NCI-H1417 (cell line): ENCODE measurements at places on chromosomes 7 and 10.
A peak's percentile ranks its signal among the peaks of the same experiment; 100 is the strongest.

- no peak for DNase-seq
Observed at GRCh38 chr10:28677888-28678686, 766 bp downstream of the BAMBI start.

GRCh38 chr7:1800902-1801301 is 130.8 kb downstream of the ELFN1 start:
- DNase-seq, result no peak

GRCh38 chr10:29540016-29540415 is 94.8 kb downstream of the SVIL start:
- DNase-seq, result no peak

- no peak for DNase-seq
Observed at GRCh38 chr10:122190176-122190943, 80.7 kb upstream of the BTBD16 start.

- no peak for DNase-seq
Observed at GRCh38 chr7:158731761-158732160, 27.2 kb upstream of the NCAPG2 start.

DNA sequence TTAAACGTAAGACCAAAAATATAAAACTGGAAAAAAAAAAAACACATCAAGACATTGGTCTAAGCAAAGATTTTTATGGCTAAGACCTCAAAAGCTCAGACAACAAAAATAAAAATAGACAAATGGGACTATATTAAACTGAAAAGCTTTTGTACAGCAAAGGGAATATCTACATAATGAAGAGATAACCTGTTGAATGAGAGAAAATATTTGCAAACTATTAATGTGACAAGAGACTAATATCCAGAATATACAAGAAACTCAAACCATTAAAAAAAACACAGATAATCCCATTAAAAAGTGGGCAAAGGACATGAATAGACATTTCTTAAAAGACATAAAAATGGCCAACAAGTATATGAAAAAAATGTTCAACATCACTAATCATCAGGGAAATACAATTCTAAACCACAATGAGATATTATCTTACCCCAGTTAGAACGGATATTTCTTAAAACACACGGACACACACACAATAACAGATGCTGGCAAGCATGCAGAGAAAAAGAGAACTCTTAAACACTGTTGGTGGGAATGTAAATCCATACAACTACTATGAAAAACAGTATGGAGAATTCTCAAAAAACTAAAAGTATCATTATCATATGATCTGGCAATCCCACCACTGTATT is 28.8 kb downstream of the CNOT4 start:
- DNase-seq, result no peak

DNA sequence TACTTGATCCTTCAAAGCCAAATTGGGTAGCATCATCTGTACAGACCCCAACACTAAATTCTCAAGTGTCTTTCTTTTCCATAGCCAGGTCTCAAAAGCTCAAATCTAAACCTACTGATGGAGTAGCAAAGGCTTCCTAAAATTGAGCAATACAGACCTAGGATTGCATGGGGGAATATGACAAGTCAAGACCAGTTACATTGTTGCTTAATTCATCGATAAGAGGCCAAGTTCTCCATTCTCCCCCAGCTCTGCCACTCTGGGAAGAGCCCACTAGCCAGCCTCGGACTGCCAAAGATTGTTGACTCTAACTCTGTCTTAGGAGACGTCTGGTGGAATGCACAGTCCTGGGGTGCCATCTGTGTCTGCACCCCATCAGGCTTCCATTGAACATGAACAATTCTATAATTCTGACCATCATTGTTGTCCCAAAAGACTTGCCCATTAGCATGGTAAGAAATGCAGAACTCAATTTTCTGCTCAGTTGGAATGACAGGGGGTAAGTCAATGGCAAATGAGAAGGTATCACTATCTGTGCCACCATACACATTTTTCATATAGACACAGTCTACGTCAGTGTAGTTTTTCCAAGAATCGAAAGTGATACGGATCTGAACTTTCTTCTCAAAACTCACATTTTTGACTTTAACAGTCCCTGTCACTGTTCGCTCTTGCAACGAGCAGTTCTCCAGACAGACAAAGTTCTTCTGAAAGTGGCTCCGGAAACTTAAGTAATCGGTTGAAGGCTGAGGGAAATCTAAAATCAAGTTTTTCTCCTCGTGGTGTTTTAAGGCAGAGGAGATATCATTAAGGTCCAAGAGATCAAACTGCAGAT is 2.9 kb downstream of the PPP1R3C start:
- DNase-seq, result no peak

- DNase-seq, result no peak
Observed at GRCh38 chr7:77222065-77222464, 22.4 kb upstream of the FGL2 start.

GRCh38 chr10:15897287-15897686 is 37.0 kb upstream of the MINDY3 start:
- DNase-seq, result no peak

DNA sequence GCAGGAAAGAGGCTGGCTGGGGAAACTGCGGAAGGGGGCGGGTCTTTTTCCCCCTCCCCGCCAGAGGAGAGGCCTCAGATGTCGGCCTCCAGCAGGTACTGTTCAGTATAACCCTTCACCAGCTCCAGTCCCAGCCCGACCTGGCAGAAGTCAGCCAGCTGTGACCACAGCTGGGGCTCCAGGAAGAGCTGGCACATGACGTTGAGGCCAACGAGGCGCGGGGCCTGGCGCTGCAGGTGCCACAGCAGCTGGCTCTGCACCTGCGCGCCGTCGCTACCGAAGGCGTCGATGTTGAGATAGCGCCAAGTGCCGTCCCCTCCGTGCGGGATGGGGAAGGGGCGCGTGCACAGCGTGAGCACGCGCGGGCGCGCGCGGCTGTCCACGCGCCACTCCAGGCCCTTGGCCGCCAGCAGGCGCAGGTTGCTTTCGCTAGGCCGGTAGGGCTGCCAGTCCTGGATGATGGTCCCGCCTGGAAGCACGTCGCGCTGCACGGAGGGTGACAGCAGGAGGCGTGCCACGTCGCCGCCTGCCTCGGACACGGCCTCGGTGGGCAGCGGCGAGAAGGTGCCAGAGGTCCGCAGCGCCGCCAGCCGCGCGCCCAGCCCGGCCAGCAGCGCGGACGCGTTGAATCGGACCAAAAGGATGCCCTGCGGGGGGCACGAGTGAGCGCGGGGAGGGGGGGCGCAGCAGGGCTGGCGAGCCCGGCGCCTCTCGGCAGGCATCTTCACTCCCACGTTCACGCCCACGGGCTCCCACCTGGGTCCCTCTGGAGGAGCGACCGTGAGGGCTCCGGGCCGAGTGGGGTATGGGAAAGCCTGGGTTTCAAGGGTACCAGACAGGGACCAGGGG is 6.9 kb upstream of the VGF start:
- peak; percentile 78 for DNase-seq

- no peak for DNase-seq
Observed at GRCh38 chr10:122419016-122419415, 35.4 kb upstream of the ARMS2 start.

DNA sequence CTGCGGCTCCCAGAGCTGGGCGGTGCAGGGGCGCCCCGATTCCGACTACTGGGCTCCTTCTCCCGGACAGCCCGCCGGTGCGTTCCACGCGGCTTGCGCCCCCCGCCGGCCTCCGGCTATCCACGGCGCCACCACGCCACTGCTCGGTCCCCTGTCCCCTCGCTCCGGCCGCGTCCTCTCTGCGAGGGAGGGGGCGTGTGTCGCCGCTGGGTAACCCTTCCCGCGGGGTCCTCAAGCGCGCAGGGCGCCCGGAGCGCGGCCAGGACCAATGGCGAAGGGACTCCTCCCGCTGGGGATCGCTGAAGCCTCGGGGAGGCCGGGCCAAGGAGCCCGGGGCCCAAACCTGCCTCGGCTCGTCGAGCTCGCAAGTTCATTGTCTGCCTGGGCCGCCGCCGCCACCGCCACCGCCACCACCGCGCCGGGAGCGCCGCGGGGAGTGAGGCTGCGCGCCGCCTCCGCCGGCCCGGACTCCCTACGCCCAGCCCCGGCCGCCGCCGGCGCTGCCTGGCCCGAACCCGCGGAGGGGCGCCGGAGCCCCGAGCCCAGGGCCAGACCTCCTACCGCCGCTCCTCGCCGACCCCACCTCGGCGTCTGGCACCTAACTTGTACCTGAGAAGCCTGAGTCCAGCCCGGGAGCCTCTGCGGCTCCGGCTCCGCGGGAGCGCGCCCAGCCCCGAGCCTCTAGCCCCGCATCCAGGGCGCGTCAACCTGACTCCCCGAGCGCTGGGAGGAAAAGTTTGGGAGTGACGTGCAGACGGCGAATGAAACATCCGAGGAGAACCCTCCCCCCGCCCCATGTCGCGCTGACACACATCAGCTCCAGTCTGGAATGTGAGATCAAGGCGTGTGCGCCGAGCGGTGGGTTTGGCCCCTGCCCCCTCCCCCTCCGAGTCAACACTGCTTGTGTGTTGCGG is at the start of gene CHST15:
Gene CHST15 (minus strand): TSS at position 739 of the 914 bp plus-strand sequence. CDS start 47,386 bp downstream, outside the sequence.
- DNase-seq, result peak; percentile 66

GRCh38 chr10:123945325-123945920 is 53.8 kb upstream of the CPXM2 start:
- DNase-seq, result peak; percentile 48

DNA sequence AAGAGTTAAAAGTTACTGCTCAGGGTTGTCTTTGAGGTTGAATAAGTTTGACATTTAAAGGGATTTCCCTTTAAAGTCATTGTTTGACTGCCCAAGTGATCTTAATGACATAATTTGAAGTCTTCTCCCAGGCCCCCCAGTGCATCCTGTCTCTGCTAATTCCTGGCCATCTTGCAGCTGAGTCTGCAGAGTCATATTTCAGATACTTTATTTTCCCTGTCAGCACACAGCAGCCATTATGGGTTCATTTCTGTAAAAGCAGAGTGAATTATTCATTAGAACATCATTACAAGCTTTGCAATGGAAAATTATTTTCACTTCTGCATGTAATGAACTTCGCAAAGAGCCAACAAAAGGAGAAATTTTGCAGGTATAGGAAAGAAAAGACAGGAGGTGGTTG is 536.6 kb downstream of the GALNT17 start:
- no peak for DNase-seq

GRCh38 chr7:37128327-37129034 is 320.2 kb downstream of the ELMO1 start:
- no peak for DNase-seq

GRCh38 chr7:156735851-156736250 is 95.3 kb downstream of the RNF32 start:
- DNase-seq, result no peak

DNA sequence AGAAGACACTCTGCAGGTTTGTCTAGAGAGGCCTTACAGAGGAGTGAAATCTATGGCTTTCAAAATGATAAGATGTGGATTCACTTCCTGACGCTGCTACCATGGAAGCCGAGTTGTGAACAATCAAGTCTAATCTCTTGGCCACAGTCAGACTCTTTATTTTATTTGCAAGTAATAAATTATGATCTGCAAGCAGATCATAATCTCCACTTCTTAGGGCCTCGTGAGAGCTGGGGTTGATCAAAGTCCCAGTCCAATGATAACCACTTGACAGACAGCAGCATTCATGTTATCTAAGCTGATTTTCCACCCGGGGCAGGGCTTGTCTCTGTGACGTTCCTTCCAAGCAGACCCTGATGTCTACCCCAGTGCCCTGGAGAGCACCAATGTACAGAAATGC is 776.4 kb upstream of the AUTS2 start:
- DNase-seq, result no peak

GRCh38 chr10:132309471-132309865 is 1.7 kb upstream of the STK32C start:
- DNase-seq, result no peak

GRCh38 chr10:30002426-30003266 is 56.7 kb downstream of the JCAD start:
- DNase-seq, result peak; percentile 65

DNA sequence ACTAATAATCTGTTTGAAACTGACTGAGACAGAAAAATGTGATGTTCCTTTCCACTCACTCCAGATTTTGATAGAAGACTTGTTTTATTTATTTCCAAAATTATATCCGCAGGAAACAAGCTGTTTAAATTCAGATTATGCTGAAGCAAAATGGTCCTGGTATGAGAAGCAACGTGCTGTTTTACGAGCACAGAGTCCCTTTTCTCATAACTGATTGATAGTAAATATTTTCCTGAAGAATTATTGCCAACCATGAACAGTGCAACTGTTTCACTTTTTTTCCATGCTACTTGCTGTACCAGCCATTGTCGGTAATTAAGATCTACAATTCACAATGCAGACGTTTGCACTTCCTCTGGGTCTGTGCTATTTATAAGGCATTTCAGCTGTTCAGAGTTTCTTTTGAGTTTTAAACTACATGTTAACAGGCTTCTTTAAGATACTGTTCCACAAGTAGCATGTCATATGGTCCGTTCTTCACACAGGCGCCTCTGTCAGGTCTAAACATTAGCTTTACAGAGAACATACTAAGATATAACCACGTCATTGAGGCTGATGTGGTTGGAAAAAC is 103.8 kb downstream of the POLL start:
- DNase-seq, result peak; percentile 4

- no peak for DNase-seq
Observed at GRCh38 chr7:92644406-92645113, 54.4 kb upstream of the FAM133B start.

- no peak for DNase-seq
Observed at GRCh38 chr7:112383671-112384417, 66.4 kb upstream of the IFRD1 start.

DNA sequence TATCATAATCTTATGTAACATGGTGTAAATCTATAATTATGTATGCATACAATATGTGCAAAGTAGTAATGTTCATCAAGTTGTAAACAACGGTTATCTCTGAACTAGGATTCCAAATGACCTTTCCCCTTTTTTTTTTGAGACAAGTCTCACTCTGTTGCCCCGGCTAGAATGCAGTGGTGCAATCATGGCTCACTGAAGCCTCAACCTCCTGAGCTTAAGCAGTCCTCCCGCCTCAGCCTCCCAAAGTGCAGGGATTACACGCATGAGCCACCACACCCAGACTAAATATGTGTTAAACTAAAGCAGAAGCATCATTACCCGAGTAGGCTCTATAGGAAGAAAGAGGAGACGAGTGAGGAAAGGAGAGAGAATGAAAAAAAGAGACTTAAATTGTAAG is 7.8 kb upstream of the KMT2C start:
- DNase-seq, result no peak

GRCh38 chr10:21336476-21337170 is 188.9 kb downstream of the SKIDA1 start:
- no peak for DNase-seq
